Left lung (tissue), 14 donors: ENCODE measurements at places on chromosomes 7 and 10. TPM values are rescaled to one million over a fixed set of nuclear protein-coding genes. Genes with fewer than 3 reads are reported as not detected.

Gene NOS3
- 9.8 TPM for polyA plus RNA-seq

Gene RAPGEF5
- polyA plus RNA-seq: 86.7 TPM

Gene MRC1
- polyA plus RNA-seq: 19.4 TPM

Gene MYH16
- polyA plus RNA-seq: not detected

Gene IFIT1B
- 0.20 TPM for polyA plus RNA-seq

Gene GNGT1
- 0.07 TPM for polyA plus RNA-seq

DNA sequence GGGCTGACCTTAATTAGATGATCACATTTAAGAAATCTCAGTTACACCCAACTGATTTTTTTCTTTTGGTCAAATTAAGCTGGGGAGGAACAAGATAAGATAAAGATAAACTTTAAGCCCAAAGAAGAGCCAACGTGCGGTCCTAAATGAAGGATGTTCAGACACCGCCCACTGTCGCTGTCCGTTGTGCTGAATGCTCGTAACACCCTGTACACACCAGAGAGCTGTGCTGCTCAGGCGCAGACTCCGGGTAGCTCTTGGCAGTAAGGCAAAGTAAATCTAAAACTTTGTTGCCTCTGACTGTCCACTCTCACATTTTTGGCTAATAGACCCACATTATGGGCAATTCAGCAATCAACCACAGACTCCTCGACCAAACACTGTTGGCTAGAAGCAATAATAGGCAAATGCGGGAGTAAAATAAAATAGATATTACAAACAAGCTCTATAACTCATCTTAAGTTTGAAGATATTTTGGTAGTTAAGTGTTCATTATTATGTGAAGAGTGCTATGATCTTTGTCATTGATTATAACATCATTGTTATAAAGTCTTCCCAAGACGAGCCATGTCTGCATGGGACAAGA is 57.1 kb downstream of the PLPP4 start:
- no peaks in the 10 kb centered on the region for H3K27me3 ChIP-seq
- no peak overlapping the region for H3K4me3 ChIP-seq
- no peaks in the 10 kb centered on the region for H3K36me3 ChIP-seq
- no peak overlapping the region for H3K27ac ChIP-seq
- no peak for DNase-seq

DNA sequence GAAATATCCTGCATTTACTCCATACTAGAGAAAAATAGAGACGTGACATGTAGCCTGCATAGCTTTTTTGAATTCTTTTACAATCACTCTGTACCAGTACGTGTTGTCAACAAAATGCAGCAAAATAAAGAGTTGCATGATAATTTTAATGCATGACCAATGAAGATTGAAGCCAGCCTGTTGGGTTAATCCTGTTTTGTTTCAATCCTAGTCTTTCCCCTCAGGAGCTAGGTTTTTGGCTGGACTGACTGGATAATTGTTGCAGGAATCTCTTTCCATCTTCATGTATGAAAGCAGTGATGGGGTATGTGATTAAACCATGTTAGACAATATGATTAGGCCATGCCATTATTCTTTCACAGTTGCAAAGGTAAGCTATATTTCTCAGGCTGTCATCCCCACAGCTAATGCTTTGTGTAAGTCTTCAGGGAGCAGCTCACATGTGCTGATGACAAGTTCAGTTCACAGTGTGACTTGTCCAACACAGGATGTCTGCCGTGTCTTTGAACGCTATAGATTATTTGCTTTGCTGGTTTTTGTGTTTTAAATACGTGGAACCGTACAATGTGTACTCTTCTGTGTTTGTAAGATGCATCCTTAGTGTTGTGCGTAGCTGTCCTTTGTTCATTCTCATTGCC is 24.4 kb downstream of the PAPSS2 start:
- H3K4me3 ChIP-seq: no peak overlapping the region
- H3K4me1 ChIP-seq: peaks cover 7% of the 10 kb centered on the region
- no peaks in the 10 kb centered on the region for H3K27me3 ChIP-seq
- H3K27ac ChIP-seq: no peak overlapping the region
- no peak for DNase-seq
- no peaks in the 10 kb centered on the region for H3K36me3 ChIP-seq

- no peak overlapping the region for H3K27ac ChIP-seq
- DNase-seq: no peak
- H3K4me3 ChIP-seq: no peak overlapping the region
- H3K4me1 ChIP-seq: no peaks in the 10 kb centered on the region
- H3K36me3 ChIP-seq: no peaks in the 10 kb centered on the region
These were observed 186.2 kb upstream of the LYZL1 start for GRCh38 chr10:29102636-29103035.

- H3K27me3 ChIP-seq: no peaks in the 10 kb centered on the region
- no peak overlapping the region for H3K4me3 ChIP-seq
- no peak overlapping the region for H3K27ac ChIP-seq
These were observed 69.2 kb downstream of the PRTFDC1 start for GRCh38 chr10:24883176-24883575.

DNA sequence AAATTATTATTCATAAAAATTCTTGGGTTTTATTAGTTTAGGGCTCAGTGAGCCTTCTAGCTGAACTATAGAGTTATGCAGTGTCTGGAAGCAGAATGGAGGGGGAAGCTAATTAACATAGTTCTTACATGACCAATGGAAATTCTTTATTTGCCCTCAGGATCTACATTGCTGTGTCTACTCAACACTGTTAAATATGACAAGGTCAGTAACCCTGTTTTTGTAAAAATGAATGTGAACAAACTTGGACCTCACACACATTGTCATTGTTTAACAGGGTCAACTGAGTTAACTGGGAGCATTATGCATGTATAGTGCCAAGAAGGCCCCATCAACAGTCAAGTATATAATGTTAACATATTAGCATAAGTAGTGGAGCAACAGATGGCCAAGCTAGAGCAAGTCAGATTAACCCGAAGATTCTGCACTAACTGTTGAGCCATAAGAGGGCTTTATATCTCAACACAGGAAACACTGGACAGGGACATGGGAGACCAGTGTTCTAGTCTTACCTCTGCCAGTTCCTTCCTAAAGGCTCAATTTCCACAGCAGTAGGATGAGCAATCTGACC is 122.5 kb upstream of the SEM1 start:
- no peaks in the 10 kb centered on the region for H3K27me3 ChIP-seq
- no peak overlapping the region for H3K4me3 ChIP-seq
- H3K36me3 ChIP-seq: no peaks in the 10 kb centered on the region
- DNase-seq: no peak
- H3K4me1 ChIP-seq: no peaks in the 10 kb centered on the region

DNA sequence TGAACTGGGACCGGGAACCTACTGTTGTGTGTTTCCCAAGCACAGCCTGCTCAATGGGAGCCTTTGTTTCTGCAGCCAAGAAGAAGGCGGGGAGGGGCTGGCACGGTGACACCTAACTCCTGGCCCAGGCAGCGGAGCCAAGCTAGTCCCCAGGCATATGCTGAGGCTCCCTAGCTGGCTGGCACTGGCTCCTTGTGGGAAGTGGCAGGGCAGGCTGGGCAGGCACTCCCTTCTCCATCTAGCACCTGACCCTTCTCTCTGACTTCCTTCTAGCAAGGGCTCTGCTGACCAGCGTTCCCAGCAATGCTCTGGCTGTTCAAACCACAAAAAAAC is 325.0 kb downstream of the PLXNA4 start:
- H3K27me3 ChIP-seq: no peaks in the 10 kb centered on the region
- no peaks in the 10 kb centered on the region for H3K4me1 ChIP-seq
- no peak overlapping the region for H3K4me3 ChIP-seq
- peak; percentile 71 for DNase-seq
- H3K27ac ChIP-seq: no peak overlapping the region

DNA sequence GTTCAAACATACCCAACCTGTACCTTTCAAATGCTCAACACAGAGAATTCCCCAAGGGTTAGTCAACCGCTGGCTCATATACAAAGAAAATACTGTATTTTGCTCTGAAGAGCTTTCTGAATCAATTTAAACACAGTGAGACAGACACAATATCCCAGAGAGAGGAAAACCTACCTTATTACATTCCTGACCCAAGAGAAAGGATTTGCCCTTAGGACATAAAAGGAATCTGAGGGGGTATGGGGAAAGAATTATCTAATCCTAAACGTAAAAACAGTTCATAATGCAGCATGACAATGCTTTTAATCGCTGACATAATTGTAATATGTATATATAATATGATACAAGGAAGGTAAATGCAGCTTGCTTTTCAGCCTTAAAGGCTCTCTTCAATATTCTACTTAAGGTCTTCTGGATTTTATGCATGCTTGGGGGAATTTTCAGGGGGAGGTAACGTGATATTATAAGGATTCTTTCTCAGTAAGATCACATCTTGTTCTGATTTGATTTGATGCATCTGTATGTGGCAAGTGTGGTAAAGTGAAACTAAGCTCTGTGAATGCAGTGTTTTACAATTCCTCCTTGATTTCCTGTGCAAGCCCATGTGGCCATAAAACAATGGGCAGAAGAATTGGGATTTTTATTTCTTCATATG is 240.5 kb downstream of the GLI3 start:
- H3K27me3 ChIP-seq: no peaks in the 10 kb centered on the region
- peaks cover 14% of the 10 kb centered on the region for H3K4me1 ChIP-seq
- no peak overlapping the region for H3K4me3 ChIP-seq
- H3K36me3 ChIP-seq: no peaks in the 10 kb centered on the region

DNA sequence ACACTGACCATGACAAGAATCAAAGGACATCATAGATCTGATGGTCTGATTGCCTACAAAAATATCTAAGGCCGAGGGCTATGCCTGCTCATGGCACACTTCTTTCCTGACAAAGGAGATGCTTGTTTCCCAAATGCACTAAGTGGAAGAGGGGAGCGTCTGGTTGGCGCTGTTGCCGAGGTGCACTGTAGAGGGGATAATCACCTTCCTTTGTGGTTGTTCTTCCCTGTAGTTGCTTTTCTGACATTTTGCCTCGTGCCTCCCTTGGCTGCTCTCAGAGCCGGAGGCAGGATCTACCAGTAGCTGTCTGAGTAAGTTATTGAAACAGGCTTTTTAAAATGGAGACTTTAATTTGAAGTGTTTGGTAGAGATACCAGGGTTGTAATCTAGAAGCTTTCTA is 352.0 kb downstream of the SORCS3 start:
- no peaks in the 10 kb centered on the region for H3K27me3 ChIP-seq
- H3K4me3 ChIP-seq: no peak overlapping the region
- H3K4me1 ChIP-seq: no peaks in the 10 kb centered on the region
- H3K36me3 ChIP-seq: no peaks in the 10 kb centered on the region

DNA sequence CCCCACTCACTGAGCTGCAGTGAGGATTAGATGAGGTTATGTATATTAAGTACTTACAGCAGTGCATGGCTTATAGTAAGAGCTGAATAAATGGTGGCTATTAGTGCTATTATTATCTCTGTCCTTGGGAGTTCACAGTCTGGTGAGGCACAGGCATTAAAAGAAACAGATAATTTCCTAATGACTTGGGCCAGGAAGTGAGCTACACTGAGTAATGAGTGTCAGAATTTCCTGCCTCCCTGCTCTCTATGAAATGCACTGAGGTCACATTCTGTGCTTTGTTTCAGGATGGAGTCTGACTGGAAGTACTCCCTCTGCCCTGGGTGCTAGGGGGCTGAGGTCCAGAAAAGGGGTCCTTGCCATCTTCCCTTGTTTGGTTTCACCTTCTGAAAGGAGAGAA is 48.7 kb upstream of the LOXL4 start:
- DNase-seq: no peak
- peaks cover 35% of the 10 kb centered on the region for H3K4me1 ChIP-seq
- H3K36me3 ChIP-seq: no peaks in the 10 kb centered on the region
- no peak overlapping the region for H3K4me3 ChIP-seq
- no peaks in the 10 kb centered on the region for H3K27me3 ChIP-seq
- H3K27ac ChIP-seq: no peak overlapping the region

- no peak overlapping the region for H3K27ac ChIP-seq
- no peaks in the 10 kb centered on the region for H3K4me1 ChIP-seq
- no peaks in the 10 kb centered on the region for H3K27me3 ChIP-seq
- DNase-seq: no peak
- H3K36me3 ChIP-seq: peaks cover 8% of the 10 kb centered on the region
These were observed 52.7 kb downstream of the VPS50 start for GRCh38 chr7:93284908-93285307.

DNA sequence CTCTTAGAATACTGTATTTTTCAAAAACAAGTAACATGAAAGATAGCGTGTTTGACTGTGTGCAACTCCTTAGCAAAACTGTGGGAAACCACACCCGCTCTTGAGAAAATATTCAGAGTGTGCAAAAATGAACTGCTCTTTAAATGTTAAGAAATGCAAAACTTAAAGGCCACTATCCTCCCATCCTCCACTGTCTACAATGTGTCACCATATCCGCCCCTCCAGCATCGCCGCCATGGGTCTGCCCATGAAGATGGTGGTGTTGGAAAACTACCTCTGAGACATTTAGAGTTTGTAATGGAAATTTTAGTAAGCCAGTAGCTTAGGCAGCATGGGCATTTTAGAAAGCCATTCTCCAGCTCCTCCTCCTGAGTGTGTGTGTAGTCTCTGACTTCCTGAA is 20.1 kb upstream of the NMT2 start:
- no peaks in the 10 kb centered on the region for H3K36me3 ChIP-seq
- H3K27ac ChIP-seq: no peak overlapping the region
- H3K4me3 ChIP-seq: no peak overlapping the region
- H3K27me3 ChIP-seq: no peaks in the 10 kb centered on the region

- H3K4me3 ChIP-seq: no peak overlapping the region
- H3K4me1 ChIP-seq: no peaks in the 10 kb centered on the region
- no peak overlapping the region for H3K27ac ChIP-seq
- DNase-seq: no peak
These were observed 261.9 kb downstream of the ELMO1 start for GRCh38 chr7:37186753-37187152.

DNA sequence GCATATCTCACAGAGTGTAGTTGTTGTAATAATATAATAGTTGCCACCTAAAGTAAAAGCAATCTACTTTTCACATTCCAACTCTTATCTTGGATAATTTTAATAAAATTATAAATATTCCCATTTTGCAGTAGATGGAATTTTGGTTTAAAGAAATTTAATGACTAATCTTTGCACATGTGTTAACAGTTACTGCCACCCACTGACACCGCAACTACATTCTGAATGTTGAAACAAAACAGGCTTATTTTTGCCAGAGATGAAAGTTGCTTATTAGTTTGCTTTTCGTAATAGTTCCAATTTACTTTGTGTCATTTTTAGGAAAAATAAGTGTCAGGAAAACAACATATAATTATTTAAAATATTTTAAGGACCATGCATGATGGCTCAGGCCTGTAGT is 557.5 kb upstream of the PCDH15 start:
- no peak for DNase-seq
- H3K4me3 ChIP-seq: no peak overlapping the region
- no peaks in the 10 kb centered on the region for H3K4me1 ChIP-seq
- H3K27ac ChIP-seq: no peak overlapping the region
- H3K36me3 ChIP-seq: no peaks in the 10 kb centered on the region
- H3K27me3 ChIP-seq: no peaks in the 10 kb centered on the region

DNA sequence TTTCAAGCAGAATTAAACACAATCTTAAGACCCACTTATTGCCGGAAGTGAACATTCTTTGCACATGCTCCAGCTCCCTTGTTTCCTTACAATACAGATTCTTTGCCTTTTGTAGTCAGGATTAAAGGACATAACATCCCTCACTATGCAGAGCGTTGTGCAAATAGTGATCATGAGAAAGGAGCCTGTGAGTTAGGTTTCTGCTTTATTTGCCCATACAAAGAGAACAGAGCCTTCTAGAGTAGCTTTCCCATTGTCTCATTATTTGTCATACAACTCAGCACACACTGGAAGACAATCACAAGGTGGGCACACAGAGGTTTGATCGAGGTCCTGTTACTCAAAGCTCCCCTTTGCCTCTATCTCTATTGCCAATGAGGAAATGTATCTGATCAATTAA is 48.2 kb upstream of the WDR11 start:
- no peak overlapping the region for H3K4me3 ChIP-seq
- no peaks in the 10 kb centered on the region for H3K4me1 ChIP-seq
- DNase-seq: no peak
- no peaks in the 10 kb centered on the region for H3K36me3 ChIP-seq
- H3K27ac ChIP-seq: no peak overlapping the region
